Heart left ventricle (tissue), 16 donors: ENCODE measurements at places on chromosomes 2 and 18. TPM values are rescaled to one million over a fixed set of nuclear protein-coding genes. Genes with fewer than 3 reads are reported as not detected.

- H3K27me3 ChIP-seq, result no peaks in the 10 kb centered on the region
- H3K4me1 ChIP-seq, result no peaks in the 10 kb centered on the region
- H3K36me3 ChIP-seq, result peaks cover 82% of the 10 kb centered on the region
These were observed 58.3 kb downstream of the COL6A3 start for GRCh38 chr2:237355701-237356100.

GRCh38 chr2:69642709-69643601 lies 584 bp downstream of the AAK1 start:
- peak; percentile 74 for DNase-seq
- no peaks in the 10 kb centered on the region for H3K27me3 ChIP-seq
- H3K4me1 ChIP-seq, result peaks cover 54% of the 10 kb centered on the region

The CXCR1 gene
- 0.08 TPM for polyA plus RNA-seq

The PER2 gene
- 2.2 TPM for polyA plus RNA-seq

DNA sequence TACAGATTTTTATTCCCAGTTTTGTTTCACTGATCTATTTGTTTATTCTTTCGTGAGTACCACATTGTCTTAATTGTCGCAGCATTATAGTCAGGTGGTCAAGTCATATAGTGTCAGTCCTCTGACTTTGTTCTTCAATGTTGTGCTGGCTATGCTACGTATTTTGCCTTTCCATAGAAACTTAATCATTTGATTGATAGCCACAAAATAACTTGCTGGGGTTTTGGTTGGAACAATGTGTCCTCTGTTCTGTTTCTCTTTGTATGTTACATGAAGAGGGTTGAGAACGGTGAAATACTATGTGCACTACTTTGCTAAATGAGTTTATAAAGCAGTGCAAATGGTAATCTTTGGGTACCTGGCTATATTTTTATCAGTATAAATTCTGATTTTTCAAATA lies 64.9 kb upstream of the TTC27 start:
- H3K27ac ChIP-seq, result no peak overlapping the region
- H3K36me3 ChIP-seq, result no peaks in the 10 kb centered on the region
- H3K4me1 ChIP-seq, result no peaks in the 10 kb centered on the region
- H3K27me3 ChIP-seq, result no peaks in the 10 kb centered on the region
- no peak overlapping the region for H3K4me3 ChIP-seq

The ATP6V1C2 gene
- 0.50 TPM for polyA plus RNA-seq

DNA sequence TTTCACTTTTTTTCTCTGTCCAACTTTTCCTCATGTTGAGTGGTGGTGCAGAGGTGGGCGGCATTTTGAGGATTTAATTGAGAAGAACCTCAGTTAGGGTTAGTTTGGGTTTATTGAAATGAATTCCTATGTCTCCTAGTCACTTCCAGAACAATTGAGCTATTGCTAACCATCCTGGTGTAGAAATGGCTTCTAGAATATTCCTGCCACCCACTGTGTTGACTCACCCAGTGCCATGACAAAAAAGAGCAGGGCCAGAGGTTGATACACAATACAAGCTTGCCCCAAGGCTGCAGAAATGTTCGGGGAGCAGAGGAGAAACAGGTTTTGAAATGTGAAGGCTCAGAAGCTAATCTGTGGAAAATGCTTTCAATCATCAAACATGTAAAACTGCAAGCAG lies 167.1 kb upstream of the TRIB2 start:
- no peak overlapping the region for H3K4me3 ChIP-seq
- H3K27me3 ChIP-seq, result no peaks in the 10 kb centered on the region
- H3K27ac ChIP-seq, result no peak overlapping the region
- no peaks in the 10 kb centered on the region for H3K4me1 ChIP-seq
- H3K36me3 ChIP-seq, result no peaks in the 10 kb centered on the region
- DNase-seq, result no peak

DNA sequence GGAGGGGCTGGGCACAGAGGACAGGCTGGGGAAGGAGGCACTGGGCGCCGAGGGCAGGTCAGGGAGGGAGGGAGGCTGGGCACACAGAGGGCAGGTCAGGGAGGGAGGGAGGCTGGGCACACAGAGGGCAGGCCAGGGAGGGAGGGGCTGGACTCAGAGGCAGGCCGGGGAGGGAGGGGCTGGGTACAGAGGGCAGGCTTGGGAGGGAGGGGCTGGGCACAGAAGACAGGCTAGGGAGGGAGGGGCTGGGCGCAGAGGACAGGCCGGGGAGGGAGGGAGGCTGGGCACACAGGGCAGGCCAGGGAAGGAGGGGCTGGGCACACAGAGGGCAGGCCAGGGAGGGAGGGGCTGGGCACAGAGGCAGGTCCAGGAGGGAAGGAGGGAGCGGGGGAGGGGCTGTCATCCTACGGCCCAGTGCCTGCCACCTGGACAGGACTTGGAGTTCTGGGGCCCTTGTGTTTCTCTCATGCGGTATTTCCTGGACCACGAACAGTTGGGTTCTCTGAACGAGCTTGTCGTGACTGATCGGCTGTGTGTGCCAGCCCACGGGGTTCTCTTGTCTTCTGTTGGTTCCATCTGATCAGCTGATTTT lies 46.7 kb upstream of the KCNG2 start:
- no peaks in the 10 kb centered on the region for H3K27me3 ChIP-seq
- H3K4me3 ChIP-seq, result no peak overlapping the region
- DNase-seq, result no peak
- no peak overlapping the region for H3K27ac ChIP-seq
- no peaks in the 10 kb centered on the region for H3K4me1 ChIP-seq
- H3K36me3 ChIP-seq, result peaks cover 4% of the 10 kb centered on the region

GRCh38 chr2:238772635-238773297 lies 75.1 kb upstream of the TWIST2 start:
- peaks cover 39% of the 10 kb centered on the region for H3K27me3 ChIP-seq
- no peak overlapping the region for H3K4me3 ChIP-seq
- no peak overlapping the region for H3K27ac ChIP-seq
- no peaks in the 10 kb centered on the region for H3K4me1 ChIP-seq
- H3K36me3 ChIP-seq, result no peaks in the 10 kb centered on the region
- no peak for DNase-seq

DNA sequence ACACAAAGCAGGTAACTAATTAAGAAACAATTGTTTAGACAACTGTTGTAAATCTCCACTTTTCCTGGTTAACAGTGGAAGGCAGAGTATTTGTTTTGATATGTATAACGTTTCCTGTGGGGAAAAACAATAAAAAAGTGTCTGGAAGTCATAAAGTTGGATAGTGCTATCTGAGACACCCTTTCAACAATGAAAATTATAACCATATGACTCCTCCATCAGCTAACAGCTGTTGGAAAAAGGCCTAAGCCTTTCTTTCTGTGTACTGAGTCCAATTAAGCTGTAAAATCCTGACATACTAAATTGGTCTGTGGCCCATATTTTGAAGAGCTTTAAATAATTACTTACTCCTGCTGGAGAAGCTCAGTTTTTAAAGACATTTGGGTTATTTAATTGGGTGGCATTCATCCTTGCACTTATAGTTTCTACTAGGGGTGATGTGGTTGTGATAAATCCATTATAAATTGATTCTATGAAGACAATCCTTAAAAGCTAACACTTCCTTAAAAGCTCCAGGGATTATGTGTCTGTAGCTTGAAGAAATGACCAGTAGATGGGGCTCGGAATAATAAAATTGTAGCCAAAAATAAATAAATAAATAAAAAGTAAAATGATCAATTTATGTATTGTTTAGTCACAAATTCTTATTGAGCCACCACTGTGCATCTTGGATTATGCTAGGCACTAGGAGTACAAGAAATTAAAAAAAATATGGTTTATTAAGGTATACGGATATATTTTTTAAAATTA lies 698.1 kb upstream of the NXPH2 start:
- no peaks in the 10 kb centered on the region for H3K4me1 ChIP-seq
- no peak overlapping the region for H3K27ac ChIP-seq
- no peak overlapping the region for H3K4me3 ChIP-seq
- no peak for DNase-seq
- no peaks in the 10 kb centered on the region for H3K27me3 ChIP-seq

The MRPS9 gene
- polyA plus RNA-seq, result 92.8 TPM

The CNGA3 gene
- polyA plus RNA-seq, result not detected

DNA sequence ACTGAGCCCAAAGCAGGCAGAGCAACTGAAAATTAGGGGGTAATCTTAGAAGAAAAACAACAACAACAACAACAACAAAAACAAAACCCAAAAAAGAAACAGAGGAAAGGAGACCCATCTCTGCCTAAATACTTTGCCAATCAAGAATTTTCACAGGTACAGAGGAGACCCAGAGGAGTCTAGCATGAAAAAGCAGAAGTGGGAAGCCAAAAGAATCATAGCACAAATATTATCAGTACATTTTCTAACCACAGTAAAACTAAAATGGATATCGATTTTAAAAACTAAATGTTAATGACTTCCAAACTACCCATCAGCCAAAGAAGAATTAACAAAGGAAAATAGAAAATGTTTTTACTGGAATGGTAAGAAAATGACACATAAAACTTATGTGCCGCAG lies 148.1 kb downstream of the BAZ2B start:
- H3K27me3 ChIP-seq, result no peaks in the 10 kb centered on the region
- no peak overlapping the region for H3K27ac ChIP-seq

DNA sequence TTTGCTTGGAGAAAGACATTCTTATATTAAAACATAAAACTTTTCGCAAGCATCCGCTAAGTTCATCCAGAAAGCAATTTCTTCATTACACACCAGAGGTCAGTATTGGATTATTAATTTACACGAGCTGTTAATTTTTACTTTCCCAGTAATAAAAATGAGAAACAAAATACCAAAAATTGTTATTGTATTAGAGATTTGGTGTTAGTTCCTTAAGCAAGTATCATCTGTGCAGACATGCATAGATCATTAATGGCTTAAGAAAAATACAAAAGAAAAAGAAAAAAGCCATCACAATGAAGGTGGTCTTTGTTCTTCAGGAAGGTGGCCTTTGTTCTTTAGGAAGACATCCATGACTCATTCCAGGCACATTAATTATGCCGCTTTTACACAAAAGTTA lies 53.6 kb upstream of the HNMT start:
- H3K27ac ChIP-seq, result no peak overlapping the region
- H3K36me3 ChIP-seq, result no peaks in the 10 kb centered on the region
- no peaks in the 10 kb centered on the region for H3K27me3 ChIP-seq
- no peak overlapping the region for H3K4me3 ChIP-seq
- no peaks in the 10 kb centered on the region for H3K4me1 ChIP-seq

GRCh38 chr2:120904830-120905234 lies 169.2 kb downstream of the GLI2 start:
- H3K36me3 ChIP-seq, result no peaks in the 10 kb centered on the region
- no peak for DNase-seq
- H3K27ac ChIP-seq, result no peak overlapping the region
- H3K4me1 ChIP-seq, result no peaks in the 10 kb centered on the region
- no peak overlapping the region for H3K4me3 ChIP-seq
- H3K27me3 ChIP-seq, result no peaks in the 10 kb centered on the region

GRCh38 chr18:55475467-55475866 lies 112.5 kb downstream of the TCF4 start:
- no peaks in the 10 kb centered on the region for H3K4me1 ChIP-seq
- H3K36me3 ChIP-seq, result no peaks in the 10 kb centered on the region
- H3K27ac ChIP-seq, result peak overlapping the region; percentile 22
- no peak overlapping the region for H3K4me3 ChIP-seq
- H3K27me3 ChIP-seq, result no peaks in the 10 kb centered on the region
- DNase-seq, result no peak

GRCh38 chr2:54444503-54444902 lies 11.6 kb upstream of the SPTBN1 start:
- no peaks in the 10 kb centered on the region for H3K36me3 ChIP-seq
- no peaks in the 10 kb centered on the region for H3K27me3 ChIP-seq
- no peak overlapping the region for H3K27ac ChIP-seq
- peak; percentile 66 for DNase-seq

The MBD5 gene
- polyA plus RNA-seq, result 6.8 TPM

DNA sequence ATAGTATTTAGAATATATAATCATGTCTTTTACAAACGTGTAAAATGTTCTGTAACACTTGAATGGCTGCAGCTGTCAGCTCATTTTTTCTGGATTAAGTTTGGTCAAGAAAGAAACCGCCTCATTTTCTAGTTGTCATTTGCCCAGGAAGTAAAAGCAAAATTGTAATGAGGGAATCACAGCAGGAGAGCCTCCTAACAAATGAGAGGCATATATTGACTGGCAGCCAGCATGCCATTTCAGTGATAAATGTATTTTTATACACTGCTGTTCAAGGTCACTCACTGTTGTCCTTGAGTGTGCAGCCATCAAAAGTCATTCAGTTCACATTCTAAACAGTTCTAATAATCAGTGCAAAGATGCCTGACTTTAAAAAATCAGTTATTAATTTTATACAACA lies 144.3 kb upstream of the BOD1L2 start:
- H3K4me1 ChIP-seq, result peaks cover 34% of the 10 kb centered on the region
- no peaks in the 10 kb centered on the region for H3K36me3 ChIP-seq
- no peak for DNase-seq
- H3K27me3 ChIP-seq, result no peaks in the 10 kb centered on the region
- H3K4me3 ChIP-seq, result no peak overlapping the region

DNA sequence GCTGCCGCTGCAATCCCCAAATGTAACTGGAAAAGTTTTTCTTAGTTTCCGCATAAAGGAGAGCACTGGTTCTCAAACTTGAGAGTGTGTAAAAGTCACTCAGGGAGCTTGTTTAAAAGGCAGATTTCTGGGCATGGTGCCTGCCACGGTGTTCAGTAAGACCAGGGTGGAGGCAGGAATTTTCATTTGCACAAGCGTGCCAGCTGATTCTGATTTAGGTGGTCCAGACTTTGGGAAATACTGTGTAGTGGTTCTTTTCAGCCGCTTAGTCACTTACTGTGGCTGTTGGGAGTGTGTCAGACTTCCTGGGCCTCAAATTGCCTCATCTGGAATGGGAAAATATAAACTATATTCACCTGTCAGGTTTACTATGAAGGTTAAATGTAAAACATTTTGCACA lies 788 bp downstream of the ARMC9 start:
- H3K4me3 ChIP-seq, result peak overlapping the region; percentile 85
- no peaks in the 10 kb centered on the region for H3K36me3 ChIP-seq
- no peaks in the 10 kb centered on the region for H3K27me3 ChIP-seq
- H3K27ac ChIP-seq, result no peak overlapping the region
- H3K4me1 ChIP-seq, result peaks cover 13% of the 10 kb centered on the region

DNA sequence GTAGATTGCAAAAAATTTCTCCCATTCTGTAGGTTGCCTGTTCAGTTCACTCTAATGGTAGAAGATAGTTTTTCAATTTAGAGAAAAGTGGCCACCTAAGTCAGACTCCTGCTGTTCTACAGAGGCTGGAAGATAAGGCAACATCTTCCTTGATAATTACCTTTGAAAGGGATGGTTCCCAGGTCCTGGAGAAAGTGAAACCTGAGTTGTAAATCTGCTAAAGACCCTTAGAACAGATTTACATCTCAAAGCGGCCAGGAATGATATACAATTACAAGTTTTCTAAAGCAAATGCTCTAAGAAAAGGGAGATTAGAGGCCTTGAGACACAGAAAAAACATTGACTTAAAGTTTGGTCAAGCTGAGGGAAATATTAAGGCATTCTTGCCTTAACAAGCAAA lies 1350.2 kb upstream of the FAM98A start:
- no peak overlapping the region for H3K27ac ChIP-seq
- H3K4me3 ChIP-seq, result no peak overlapping the region
- no peaks in the 10 kb centered on the region for H3K4me1 ChIP-seq

GRCh38 chr2:106191511-106192016 lies 2.5 kb downstream of the UXS1 start:
- H3K4me1 ChIP-seq, result no peaks in the 10 kb centered on the region
- DNase-seq, result no peak
- H3K27ac ChIP-seq, result no peak overlapping the region
- H3K4me3 ChIP-seq, result no peak overlapping the region
- H3K27me3 ChIP-seq, result no peaks in the 10 kb centered on the region

The NEU4 gene
- polyA plus RNA-seq, result 0.07 TPM

- peaks cover 3% of the 10 kb centered on the region for H3K4me1 ChIP-seq
- no peaks in the 10 kb centered on the region for H3K27me3 ChIP-seq
- DNase-seq, result no peak
- no peak overlapping the region for H3K27ac ChIP-seq
These were observed 167.8 kb downstream of the CELF4 start for GRCh38 chr18:37397814-37398213.

GRCh38 chr2:171878481-171878993 lies 15.5 kb downstream of the SLC25A12 start:
- H3K4me1 ChIP-seq, result peaks cover 27% of the 10 kb centered on the region
- peak overlapping the region; percentile 85 for H3K27ac ChIP-seq
- no peak overlapping the region for H3K4me3 ChIP-seq
- DNase-seq, result no peak
